ENCODE measurements at places on chromosomes 12 and 14. TPM values are rescaled to one million over a fixed set of nuclear protein-coding genes. Genes with fewer than 3 reads are reported as not detected.

The TMEM63C gene
- 0.11 TPM for total RNA-seq

The GPR132 gene
- not detected for total RNA-seq

The ALDH6A1 gene
- total RNA-seq, result 4.9 TPM

The A2M gene
- 846 TPM for total RNA-seq

The TSPAN19 gene
- total RNA-seq, result not detected

The EPYC gene
- total RNA-seq, result not detected

The ABCD2 gene
- total RNA-seq, result under 0.01 TPM

The FAIM2 gene
- total RNA-seq, result 0.75 TPM

The GLIPR1L2 gene
- not detected for total RNA-seq

The LALBA gene
- total RNA-seq, result not detected

The ERBB3 gene
- 3.2 TPM for total RNA-seq

The GOLGA3 gene
- total RNA-seq, result 173 TPM

The PPFIBP1 gene
- total RNA-seq, result 56.4 TPM

The P2RX2 gene
- not detected for total RNA-seq

The TMEM229B gene
- total RNA-seq, result 5.5 TPM

The PRKD1 gene
- total RNA-seq, result 34.6 TPM
